ENCODE measurements at places on chromosomes 7 and 10.
A peak's percentile ranks its signal among the peaks of the same experiment; 100 is the strongest.

- no peak for DNase-seq
Measured at GRCh38 chr7:108460964-108461363, 4.7 kb upstream of the NRCAM start.

- no peak for DNase-seq
Measured at GRCh38 chr10:33914746-33915145, 580.3 kb upstream of the NRP1 start.

- no peak for DNase-seq
Measured at GRCh38 chr10:98301664-98302319, 33.8 kb upstream of the LOXL4 start.

GRCh38 chr10:44745920-44746319 is 165.2 kb upstream of the TMEM72 start:
- no peak for DNase-seq

- no peak for DNase-seq
Measured at GRCh38 chr7:36160313-36160712, 7.3 kb downstream of the EEPD1 start.

DNA sequence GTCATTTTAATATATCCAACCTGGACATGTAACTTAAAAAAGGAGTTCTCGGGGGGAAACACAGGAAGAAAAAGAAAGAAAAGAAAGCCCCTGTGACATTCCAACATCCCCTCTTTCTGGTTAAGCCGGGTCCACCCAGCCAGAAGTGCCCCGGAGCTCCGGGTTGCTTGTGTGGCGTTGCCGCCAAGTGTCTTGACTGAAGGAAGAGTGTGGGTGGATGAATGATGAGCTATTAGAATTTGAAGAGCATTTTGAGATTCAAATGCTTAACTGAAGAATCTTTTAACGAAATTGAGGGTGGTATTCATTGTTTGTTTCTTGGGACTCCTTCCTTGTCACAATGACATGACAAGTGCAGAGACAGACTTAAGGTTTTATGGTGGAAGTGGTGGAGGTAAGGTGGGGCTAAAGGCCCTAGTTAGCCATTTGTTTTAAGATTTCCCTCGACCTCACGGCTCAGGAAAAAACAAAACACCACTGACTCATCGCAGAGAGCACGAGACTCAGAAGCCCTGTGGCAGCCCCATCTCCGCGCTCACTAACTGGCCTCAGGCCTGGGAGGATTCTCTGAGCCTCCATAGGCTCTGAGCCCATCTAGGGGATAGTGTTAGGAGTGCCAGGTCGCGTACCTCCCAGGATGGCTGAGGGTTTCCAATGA is 1.8 kb upstream of the GLI3 start:
- no peak for DNase-seq

DNA sequence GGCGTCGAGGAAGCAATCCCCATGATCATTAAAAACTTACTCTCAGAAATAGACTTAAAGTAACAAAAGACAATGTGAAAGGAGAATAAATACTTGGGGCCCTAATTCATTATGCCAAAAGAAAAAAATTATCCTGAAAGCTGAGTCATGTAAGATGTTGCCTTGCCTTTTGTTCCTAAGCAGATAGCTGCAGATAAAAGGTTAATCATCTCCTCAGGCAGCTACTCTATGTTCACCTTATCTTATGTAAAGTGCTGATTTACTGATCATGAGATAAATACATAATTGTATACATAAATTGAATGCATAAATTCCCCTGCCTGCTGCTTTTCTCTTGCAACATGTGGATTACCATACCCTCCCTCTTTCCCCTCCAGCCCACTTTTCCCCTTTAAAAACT is 28.1 kb upstream of the CREB3L2 start:
- DNase-seq, result no peak

DNA sequence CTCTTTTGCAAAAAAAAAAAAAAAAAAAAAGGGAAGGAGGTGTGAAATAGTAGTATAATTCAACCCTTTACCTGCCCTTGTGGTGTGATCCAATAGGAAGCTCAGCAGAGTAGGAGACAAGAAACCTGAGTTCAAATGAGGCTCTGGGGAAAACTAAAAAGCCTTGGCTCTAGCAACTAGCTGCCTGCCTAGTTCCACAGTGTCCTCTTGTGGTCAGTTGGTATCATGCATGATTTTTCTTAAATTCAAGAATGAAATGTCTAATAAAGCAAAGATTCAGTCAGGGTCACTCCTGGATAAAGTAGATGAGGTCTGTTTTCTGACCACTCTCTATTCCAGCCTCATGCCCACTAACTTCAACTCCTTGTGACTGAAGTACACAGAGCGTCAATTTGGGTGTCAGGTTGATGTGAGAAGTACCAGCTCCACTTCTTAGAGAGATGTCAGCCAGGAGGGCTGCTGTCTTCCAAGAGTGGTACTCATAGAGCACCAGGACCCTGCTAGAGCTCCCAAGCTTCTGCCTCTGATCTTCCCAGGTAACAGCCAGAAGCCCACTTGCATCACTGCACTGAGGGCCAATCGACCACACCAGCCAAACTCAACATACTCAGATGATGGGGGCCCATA is 10.5 kb downstream of the LSM5 start:
- no peak for DNase-seq

- no peak for DNase-seq
Measured at GRCh38 chr10:411603-412002, 276.3 kb downstream of the ZMYND11 start.

- no peak for DNase-seq
Measured at GRCh38 chr7:93115796-93116195, 2.0 kb downstream of the SAMD9 start.

DNA sequence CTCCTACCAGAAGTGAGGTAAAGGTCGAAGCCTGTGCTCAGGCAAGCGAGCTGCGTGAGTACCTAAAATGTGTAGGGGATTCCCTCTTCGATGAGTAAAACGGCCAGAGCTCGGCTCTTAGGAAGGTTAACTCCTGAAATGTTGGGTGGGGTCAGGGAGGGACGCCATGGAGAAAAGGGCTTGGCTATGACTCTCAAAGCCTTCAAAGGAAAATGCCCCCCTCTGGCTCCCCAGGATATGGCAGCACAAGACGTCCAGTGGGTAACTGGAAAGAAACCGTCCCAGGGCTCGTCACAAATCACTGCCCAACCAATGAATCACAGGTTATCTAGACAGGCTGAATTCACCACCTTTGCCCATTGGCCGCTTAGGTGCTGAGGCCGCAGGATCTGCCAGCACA is 58.0 kb downstream of the CALML3 start:
- no peak for DNase-seq

DNA sequence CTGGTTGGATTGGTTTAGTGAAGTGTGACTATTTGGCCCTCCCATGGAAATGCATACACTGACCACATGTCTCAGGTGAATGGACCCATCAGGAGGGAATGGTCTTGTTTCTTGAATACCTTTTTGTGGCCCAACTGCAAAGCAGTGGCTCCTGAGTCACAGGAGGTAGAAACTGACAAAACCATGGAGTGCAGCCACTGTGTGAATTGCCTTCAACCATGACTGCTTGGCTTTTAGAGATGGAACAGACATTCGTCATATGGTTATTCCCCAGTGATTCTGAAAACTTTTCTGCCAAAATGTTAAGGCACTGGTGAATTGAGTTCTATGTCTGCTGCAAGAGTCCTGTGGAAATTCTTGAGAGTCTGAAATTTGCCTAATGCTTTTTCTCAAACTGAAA is 64.7 kb downstream of the CDK14 start:
- no peak for DNase-seq

- DNase-seq, result no peak
Measured at GRCh38 chr10:13102002-13102794, 2.2 kb downstream of the OPTN start.

- DNase-seq, result no peak
Measured at GRCh38 chr7:149248777-149249176, 9.3 kb downstream of the ZNF212 start.

DNA sequence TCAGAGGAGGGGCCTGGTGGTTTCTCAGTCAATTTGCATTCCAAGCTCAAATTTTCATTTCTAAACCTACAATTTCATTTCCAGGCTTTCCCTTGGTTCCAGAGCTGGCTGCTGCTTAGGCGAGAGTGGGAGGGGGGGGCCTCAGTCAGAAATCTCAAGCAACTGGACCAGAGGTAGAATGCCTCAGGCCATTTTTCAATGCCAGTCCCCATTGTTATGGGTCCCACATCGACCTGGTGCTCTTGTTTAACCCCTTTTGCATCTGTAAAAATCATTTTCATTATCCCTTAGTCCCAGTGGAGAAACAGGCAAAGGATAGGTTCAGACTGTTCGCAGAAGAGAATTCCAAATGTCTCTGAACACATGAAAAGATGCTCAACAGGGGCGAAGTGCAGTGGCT is 13.5 kb upstream of the BAG3 start:
- no peak for DNase-seq

GRCh38 chr7:37683246-37684120 is at the start of gene GPR141:
Gene GPR141, plus strand, starts transcription at chr7:37683766. Its CDS starts 56,628 bp downstream, at chr7:37740394.
- no peak for DNase-seq

DNA sequence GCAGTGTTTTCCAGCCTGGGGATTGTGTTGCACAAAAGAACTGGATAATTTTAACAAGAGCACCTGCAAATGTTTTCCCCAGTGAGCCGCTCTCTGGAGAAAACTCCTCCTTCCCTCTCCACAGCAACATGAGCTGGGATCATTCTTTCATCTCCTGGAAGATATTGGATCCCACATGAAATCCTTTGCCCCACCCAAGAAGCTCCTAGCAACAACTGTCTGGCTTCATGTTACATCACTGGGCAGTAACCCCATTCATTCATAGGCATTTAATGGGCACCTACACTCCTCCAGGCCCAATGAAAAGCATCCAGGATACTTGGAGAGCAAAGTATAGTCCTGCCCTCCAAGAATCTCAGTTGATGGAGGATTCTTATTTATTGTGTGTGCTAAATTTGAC is 27.2 kb downstream of the LSM5 start:
- no peak for DNase-seq

DNA sequence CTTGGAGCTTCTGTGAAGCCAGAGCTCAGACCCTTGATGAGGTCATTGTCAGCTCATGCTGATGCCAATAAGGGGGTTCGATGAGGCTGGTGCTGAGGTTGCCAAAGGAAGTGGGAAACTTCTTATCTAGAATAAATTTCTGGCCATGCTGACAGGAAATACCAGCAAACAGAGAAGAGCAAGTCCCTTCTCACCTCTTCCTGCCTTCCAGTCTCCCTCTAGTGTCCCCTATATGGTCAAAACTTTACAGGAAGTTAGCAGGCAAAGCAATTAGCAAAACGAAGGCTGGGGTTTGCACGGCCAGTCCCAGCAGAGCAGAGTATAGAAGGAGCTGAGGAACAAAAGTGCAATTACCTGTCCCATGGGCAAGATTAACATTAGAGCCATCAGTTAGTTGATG is 15.1 kb upstream of the NEUROG3 start:
- DNase-seq, result no peak

- no peak for DNase-seq
Measured at GRCh38 chr7:137772316-137772715, 74.5 kb downstream of the DGKI start.

DNA sequence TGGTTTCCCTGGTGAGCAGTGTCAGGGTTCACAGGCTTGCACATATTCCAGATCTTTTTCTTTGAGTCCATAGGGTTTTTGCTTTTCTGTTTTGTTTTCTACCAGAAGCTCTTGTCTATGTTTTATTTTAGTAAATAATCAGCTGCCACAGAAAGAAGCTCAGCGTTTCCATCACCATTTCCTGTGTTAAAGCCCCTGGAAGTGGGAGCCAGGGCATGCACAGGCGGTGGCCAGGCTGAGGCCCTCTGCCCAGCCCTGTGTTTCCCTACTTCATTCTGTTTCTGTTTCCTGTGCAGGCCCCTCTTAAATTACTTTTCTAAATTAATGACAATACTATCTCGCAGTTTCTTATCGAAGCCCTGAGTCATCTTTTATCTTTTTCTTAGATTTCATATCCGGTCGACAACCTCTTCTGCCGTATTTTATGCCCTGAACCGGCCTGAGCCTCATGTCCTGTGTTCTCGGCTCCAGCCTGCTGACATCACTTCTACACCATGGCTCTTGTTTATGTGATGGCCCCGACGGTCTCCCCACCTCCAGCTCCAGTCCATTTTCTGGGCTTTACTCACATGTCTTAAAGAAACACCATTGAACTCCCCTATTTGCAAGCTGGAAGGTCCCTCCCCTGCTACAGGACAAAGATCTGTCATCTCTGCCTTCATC is 442.2 kb downstream of the TCERG1L start:
- no peak for DNase-seq

- no peak for DNase-seq
Measured at GRCh38 chr7:105035349-105035748, 21.3 kb downstream of the KMT2E start.

DNA sequence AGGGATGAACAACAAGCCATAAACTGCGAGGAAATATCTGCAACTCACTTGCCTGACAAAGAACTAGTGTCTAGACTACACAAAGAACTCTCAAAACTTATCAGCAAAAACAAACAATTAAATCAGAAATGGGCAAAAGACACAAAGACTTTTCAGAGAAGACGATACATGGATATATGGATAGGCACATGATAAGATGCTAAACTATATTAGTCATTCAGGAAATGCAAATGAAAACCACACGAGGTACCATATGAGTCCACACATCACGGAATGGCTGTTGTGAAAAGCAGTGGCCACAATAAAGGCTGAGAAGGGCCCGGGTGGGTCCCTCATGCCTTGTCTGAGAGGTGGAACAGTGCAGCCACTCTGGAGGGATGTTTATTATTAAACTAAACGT is 267.8 kb downstream of the WDR37 start:
- DNase-seq, result no peak

- DNase-seq, result no peak
Measured at GRCh38 chr10:78955206-78955605, 113.6 kb upstream of the ZMIZ1 start.

DNA sequence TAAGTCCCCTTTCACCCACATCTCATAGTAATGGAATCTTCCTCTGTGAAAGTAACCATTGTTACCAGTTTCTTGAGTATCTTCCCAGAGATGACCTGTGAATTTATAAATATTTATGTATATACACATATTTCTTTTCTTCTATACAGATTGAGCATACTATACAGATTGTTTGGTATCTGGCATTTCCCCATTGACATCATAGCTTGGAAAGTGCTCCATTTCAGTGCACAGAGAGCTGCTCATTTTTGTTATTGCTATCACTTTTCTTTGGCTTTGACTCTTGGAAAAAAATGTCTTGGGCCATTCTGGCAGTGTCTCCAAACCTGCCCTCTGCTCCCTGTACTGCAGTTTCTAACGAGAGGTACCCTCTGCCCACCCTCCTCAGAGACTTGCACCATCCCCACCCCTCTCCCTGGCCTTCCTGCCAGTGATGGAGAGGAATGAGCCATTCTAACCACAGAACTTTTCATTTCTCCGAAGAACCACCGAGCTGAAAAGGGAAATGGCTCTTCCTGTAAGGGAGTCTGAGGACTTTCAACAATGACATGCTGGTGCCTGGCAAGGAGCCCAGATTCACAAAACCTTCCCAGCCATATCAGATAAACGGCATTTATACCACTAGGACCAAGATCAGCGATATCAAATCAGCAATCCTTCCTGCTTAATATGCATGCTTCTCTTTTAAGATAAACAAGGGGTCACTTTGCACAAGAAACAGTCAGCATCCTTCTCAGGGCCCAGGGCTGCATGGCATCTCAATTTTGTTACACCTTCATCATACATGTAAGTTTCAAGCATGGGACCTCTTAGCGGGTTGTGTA is 19.7 kb upstream of the CCSER2 start:
- peak; percentile 7 for DNase-seq

GRCh38 chr10:129705676-129706075 is 238.6 kb downstream of the MGMT start:
- DNase-seq, result no peak

Data from activated CD8-positive, alpha-beta memory T cell treated with anti-CD3 and anti-CD28 coated beads for 1 hour (primary cell).